ENCODE measurements at places on chromosomes 3 and 15.

- no peak for DNase-seq
These were observed 1030.3 kb downstream of the ROBO2 start for GRCh38 chr3:78070188-78070587.

DNA sequence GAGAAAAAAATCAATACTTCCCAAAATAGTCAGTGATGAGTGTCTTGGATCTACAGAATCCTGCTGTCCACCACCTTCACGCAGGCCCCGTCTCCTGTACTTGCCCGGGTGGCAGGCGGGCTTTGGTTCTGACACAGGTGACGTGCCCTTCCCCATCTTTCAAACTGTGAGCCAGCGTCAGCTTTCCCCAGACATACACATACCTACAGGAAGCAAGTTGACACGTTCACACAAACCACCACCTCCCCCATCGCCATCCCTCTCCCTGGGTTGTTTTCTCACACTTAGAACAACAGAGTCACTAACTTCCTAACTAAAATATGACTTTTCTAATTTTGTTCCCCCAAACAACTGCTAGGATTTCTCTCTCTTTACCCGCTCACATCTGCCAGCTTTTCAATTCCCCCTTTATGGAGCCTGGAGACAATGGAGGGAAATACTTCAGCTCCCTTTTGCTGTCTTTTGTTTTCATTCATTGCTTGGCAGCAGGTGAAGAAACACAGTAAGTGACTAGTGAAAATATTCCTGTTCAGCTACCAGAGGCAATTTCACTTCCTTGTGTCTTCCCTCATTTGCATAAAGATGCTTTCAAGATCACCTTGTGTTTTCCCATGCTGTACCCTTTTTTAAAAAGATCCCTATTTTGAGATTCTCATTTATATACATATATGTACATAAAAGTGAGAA lies 248.3 kb downstream of the SLCO3A1 start:
- DNase-seq = no peak

DNA sequence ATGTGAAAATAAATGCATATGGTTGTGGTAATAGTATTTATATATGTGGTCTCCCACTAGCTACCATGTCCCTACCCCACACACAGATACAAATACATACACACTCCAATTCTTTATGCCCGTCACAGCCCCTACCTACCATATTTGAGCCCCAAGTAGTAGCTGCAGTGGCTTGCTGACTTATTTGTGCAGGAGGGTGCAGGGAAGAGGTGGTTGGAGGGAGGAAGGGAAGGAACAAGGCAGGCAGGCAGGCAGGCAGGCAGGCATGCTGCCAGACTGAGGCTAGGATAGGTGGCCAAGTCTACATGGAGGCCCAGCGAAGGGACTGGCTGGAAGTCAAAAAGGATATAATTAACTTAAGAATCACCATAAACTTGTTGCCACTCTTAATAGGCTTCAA lies 82.9 kb downstream of the SCN11A start:
- DNase-seq = no peak

DNA sequence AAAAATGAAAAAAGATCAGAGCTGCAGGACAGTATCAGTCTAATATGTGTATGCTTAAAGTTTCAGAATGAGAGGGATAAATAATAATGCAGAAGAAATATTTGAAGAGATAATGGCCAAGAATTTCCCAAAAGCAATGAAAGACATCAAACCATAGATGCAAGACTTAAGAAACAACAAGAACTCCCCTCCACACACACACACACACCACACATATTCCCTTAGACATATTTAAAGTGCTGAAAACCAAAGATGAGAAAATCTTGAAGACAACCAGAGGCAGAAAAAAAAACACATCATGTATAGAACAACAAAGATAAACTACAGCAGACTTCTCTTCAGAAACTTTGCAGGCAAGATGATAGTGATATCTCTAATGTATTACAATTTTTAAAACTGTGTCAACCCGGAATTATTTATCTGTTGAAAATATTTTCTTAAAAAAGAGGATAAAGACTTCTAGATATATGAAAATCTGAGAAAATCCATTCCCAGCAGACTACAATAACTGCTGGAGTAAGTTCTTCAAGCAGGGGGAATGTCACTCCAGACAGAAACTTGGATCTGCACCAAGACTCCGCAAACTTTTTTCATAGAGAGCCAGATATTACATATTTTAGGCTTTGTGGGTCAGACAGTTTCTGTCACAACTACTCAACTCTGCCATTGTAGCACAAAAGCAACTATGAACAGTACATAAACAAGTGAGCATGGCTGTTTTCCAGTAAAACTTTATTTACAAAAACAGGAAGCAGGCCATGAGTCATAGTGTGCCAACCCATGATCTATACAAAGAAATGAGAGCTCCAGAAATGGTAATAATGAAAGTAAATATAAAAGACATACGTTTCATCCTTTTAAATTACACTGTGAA lies 223.4 kb upstream of the CGNL1 start:
- DNase-seq = peak; percentile 30

DNA sequence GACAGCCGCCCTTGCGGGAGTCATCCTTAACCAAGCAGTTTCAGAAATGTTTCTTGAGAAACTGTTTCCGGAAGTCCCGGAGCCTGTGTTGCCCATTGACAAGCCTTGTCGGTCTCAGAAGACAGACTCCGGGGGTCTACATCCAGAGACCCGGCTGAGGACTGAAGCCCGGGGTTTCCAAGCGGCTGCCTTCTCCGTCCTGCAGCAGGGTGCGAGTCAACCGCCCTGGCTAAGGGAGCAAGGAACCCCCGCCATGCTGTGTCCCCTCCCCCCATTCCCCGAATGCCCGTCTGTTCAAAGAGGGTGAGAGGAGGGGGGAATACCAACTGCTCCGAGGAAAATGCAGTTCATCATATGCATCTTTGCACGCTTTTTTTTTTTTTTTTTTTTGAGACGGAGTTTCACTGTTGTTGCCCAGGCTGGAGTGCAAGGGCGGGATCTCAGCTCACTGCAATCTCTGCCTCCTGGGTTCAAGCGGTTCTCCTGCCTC lies 61.6 kb downstream of the ATP1B3 start:
- DNase-seq = no peak
